Lung (tissue), 17 donors: ENCODE measurements at places on chromosomes 16 and 17.

- DNase-seq = peak; percentile 36
Observed at GRCh38 chr17:69669441-69670178, 255.1 kb downstream of the MAP2K6 start.

DNA sequence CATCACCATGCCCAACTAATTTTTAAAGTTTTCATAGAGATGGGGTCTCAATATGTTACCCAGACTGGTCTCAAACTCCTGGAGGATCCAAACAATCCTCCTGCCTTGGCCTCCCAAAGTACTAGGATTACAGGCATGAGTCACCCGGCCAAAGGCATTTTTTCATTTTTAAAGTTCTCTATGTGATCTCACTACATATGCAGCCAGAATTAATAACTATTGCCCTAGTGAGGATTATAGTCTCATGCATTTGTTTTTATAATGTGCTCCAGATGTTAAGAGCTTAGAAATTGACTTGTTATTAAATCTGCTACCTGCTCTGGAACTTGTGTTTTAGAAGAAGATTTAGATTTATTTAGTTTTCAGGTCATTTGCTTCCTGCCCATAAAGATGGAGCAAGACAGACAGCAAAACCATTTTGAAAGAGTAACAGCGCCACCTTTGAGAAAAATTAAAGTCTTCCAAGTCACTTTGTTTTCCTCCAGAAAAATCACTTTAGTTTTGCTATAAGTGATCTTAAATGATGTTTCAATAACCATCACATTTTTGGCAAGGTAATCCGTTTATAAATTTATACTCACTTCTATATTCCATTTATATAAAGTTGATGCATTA lies 79.5 kb downstream of the CA4 start:
- DNase-seq = peak; percentile 16

- no peak for DNase-seq
Observed at GRCh38 chr16:11412175-11412904, 67.1 kb downstream of the RMI2 start.

- no peak for DNase-seq
Observed at GRCh38 chr16:5510819-5511370, 413.3 kb upstream of the EEF2KMT start.

DNA sequence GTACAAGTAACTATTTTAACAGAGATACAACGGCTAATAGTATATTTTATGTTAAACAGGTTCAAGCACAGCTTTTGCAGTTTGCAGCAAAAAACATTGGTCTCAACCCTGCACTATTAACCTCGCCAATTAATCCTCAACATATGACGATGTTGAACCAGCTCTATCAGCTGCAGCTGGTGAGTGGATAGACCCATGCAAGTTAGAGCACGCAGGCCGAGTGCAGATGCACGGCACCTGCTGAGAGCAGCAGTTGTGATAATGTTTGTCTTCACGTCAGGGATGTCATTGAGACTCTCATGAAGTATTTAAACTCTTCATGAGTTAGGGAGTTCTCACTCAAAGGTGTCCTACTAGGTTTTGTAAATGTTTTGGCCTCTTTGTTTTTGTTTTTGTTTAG lies 45.6 kb downstream of the TMC6 start:
- DNase-seq = no peak

DNA sequence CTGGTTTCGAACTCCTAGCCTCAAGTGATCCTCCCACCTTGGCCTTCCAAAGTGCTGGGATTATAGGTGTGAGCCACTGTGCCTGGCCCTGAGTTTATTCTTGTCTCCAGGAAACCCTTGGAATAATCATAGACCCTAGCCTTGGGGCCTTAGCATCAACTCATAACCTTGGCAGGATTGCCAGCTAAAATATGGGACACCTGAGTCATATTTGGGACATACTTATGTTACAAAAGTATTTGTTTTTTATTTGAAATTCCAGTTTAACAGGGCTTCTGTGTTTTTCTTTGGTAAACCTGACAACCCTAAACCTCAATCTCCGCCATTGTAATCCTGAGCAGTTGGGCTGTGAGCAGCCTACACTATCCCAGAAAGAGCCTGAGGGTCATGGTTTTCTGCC lies 28.6 kb upstream of the TNS4 start:
- no peak for DNase-seq

DNA sequence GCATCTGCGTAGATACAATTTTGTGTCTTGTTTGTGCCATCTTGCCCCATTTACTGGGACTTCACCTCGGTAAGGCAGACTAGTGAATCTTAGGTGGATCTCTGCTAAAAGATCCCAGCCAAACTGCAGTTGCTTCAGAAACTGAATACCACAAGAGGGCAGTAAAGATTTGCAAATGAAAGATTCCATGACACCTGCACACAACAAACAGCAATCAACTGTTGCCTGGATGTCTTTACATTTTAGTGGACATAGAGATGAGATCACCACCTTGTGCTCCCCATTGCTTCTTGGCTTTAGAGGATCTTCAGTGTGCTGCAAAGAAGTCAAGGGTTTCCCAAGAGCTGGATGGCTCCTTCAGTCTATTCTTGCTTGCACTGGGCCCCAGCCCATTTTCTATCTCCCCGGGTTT lies 119.2 kb upstream of the CACNG5 start:
- DNase-seq = peak; percentile 75

- no peak for DNase-seq
Observed at GRCh38 chr16:29738514-29738913, 7.3 kb downstream of the C16orf54 start.

DNA sequence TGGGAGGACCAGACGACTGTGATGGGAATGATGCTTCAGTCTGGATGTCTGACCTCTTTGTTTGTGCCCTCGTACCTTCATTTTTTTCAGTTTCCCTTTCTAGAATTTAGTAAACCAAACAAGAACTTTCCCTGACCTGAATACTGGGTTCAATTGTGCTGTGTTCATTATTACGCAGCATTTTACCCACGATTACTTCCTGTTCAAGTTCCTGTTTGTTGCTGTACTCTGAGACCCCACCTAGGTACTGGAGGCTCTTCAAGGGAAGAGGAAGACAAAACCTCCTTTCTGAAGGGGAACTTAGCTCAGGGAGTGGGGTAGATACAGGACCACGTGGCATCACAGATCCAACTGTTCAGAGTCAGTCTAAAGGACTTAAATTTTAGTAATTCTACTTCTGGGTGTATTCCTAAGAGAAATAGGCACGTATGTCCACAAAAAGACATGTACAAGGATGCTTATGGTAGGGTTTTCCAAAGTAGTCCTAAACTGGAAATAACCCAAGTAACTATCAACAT lies 9.2 kb upstream of the PRKCB start:
- DNase-seq = no peak

DNA sequence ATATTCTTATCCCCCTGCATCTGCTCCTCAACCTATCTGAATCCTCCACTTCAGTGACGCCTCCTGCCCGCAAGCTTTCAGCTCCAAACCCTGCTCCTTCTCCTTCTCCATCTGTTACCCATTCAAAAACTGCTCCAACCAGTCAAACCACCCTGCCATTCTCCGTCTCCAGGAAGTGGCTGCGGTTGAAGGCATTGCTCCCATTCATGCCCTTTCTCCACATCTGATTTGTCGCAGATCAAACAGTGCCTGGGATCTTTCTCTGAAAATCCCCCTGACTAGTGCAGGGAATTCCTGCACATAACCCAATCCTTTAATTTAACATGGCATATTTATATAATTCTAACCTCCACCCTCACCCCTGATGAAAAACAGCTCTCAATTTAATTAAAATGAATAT lies 56.3 kb downstream of the SLFN5 start:
- DNase-seq = peak; percentile 57

GRCh38 chr16:57394444-57394843 lies 10.1 kb upstream of the CCL17 start:
- peak; percentile 66 for DNase-seq

DNA sequence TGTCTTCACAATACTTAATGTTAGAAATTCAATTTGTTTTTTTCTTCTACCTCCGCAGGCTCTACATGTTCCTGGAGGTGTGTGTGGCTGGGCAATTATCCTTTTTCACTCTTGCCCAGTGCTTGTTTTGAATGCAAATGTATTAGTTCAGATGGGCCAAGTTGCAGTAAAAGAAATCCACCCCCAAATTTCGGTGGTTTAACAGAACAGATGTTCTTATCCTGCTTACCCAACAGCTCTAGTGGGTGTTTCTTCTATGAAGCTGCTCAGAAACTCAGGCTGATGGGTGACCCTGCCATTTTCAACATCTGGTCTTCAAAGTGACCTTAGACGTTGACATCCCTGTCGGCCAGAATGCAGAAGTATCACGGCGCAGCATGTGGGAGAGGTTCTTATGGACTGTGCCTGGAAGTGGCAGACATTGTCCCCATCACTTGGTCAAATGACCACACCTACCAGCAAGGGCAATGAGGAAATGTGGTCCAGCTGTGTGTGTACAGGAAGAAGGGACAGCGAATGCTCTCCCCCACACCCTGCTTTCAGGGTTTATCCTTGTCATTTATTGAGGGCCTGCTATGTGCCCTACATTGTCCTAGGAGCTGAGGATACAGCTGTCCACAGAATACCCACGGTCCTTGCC lies 157.3 kb downstream of the CDH13 start:
- no peak for DNase-seq

DNA sequence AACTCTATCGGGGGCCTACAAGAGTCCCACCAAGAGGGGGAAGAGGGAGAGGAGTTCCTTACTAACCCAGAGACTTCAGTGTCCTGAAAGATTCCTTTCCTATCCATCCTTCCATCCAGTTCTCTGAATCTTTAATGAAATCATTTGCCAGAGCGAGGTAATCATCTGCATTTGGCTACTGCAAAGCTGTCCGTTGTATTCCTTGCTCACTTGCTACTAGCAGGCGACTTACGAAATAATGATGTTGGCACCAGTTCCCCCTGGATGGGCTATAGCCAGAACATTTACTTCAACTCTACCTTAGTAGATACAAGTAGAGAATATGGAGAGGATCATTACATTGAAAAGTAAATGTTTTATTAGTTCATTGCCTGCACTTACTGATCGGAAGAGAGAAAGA lies 70.0 kb downstream of the CDK12 start:
- no peak for DNase-seq

DNA sequence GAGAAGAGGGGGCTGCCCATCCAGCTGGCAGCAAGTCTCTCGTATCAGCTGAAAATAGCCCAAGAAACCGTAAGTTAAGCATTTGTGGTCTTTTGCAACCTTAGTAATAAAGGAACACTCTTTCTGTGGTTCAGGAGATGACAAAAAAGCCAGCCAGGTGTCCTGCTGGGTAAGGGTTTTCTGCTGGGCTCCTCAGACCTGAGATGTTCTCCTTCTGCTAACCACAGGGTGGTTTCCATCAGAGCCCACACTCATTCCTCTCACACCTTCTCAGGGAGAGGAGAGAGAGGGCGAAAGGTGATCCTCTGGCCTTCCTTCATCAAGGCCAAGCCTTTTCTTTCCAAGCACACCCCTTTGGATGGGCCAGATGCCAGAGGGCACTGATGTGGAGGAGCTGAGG lies 70.7 kb downstream of the TEX14 start:
- no peak for DNase-seq

GRCh38 chr16:85614338-85615013 lies 1.4 kb downstream of the GSE1 start:
- DNase-seq = no peak

DNA sequence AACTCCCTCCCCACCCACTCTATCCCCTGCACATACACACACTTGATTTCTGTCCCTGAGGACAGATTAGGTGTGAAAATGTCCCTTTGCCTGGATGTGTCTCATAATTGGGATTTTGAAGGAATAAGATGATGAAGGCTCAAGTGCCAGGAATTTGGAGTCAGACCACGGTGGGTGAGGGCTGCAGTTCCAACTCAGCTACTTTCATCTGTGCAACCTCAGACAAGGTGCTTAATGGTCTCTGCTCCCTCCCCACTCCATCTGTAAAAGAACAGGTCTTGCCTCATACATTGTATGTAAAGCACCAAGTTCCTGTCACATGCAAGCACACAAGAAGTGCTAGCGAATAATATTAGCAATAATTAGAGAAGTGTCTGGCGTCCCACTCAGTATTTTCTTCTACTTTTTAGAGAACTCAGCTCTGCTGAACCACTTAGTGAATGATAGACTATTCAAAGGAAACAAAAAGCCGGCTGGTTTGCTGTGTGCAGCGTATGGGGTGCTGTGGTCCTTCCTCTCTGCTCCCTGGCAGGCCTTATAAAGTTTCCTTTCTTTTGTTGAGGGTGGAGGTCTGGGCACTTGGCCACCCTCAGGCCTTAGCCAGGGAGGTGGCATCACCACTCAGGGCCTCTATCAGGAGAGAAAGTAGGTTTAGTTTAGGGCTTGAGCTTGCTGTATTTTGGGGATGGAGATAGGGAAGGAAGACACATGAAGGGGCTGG lies 6.4 kb downstream of the TBX4 start:
- DNase-seq = peak; percentile 63

DNA sequence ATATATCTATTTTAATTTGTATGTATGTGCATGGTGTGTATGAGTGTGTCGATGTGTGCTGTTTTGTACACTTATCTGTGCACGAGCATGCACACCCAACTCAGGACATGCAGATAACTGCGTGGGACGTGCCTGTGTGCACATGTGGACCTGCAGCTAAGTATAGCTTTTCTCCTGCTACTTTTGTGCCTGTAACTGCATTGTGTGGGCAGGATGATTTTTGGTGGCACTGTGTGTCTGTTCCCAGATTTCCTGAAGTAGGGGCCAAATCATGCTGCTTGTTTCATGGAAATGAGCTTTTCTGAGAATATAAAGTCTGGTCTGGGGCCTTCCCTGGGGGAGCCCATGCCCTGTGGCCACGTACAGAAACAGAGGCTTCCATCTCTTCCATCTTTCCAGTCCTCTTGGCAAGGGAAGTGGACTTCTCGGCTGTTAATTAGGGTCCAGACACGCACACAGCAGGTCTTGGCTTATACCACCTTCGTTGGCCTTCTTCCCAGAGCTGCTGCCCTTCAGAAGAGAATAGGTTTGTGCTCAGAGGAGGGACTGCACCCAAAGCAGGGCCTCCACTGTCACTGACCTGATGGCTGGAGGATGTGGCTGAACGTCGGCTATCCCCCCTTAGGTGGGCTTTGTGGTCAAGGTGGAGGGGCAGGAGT lies 30.2 kb downstream of the SPNS3 start:
- no peak for DNase-seq

GRCh38 chr17:4530799-4531730 lies 24.1 kb downstream of the MYBBP1A start:
- DNase-seq = no peak

DNA sequence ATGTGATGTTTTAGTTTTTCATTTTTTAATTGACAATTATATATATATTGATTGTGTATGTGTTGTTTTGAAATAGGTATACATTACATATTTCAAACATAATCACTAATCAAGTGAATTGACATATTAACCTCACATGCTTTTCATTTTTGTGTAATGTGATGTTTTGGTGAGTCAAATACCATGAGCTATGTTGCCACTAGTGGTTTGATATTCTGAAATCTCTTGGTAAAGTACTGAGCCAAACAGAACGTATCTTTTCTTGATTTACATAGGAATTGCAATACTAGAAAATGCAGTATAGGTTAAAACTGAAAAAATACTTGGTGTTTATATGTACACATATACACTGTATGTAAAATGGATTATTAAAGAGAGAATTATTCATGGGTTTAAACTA lies 65.2 kb upstream of the SIAH1 start:
- DNase-seq = no peak

DNA sequence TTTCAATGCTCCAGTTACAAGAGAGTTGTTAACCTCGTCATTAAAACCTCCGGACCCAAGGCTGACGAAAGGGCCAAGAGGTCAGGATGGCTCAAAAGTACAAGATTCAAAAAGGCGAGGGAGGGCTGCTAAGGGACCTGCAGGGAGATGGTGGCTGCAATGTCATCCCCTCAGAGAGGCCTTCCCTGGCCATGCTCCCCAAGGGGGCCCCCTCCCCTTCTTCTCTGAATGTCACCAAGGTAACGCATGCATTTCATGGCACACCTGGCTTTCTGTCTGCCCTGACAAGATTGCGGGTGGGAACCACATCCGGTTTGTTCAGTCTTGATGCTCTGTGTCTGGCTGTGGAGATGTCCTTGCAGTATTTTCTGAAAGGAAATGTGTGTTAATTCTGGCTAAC lies 89.9 kb downstream of the C16orf78 start:
- DNase-seq = no peak
